Astrocyte of the spinal cord (primary cell): ENCODE measurements at places on chromosomes 3 and 15.

GRCh38 chr3:4950948-4951347 is 28.3 kb upstream of the BHLHE40 start:
- DNase-seq = no peak

DNA sequence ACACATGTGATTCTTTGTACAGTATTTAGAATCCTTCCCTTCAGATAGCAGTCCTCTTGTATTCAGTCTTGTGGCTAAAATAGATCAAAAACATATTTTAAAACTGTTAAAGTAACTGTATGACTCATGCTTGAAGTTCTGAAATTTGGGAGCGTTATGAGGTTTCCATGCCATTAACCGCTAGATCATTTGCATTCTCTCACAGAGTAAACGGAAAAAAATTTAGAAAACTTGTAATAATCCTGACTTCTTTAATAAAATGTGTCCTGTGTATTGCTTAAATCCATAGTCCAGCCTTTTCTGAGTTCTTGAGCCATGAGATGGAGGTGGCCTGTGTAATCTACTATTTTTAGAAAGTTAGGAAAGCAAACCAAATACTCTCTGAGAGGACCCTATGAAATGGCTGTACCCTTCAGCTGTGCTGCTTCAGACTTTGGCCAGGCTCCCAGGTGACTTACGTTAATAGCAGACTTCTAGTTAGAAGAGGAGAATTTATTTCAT is 33.8 kb downstream of the MBNL1 start:
- DNase-seq = peak; percentile 89

- no peak for DNase-seq
Measured at GRCh38 chr3:107562969-107563529, 40.3 kb downstream of the BBX start.

DNA sequence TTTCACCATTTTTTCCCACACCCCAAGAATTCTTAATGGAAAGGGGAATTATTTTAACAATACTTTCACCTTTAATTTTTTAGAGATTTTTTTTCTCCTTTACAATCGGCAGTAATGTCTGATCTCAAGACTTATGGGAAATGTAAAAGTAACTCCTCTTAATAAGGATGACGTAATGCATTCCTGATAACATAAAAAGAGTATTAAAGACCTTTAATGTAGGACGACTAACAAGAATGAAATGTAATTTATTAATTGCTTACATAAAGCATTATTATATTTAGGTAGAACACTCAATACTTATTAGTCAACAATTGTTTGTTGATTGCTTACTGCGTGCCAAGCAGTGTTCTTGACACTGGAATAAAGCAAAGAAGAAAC is 416.8 kb upstream of the NAALADL2 start:
- DNase-seq = no peak

DNA sequence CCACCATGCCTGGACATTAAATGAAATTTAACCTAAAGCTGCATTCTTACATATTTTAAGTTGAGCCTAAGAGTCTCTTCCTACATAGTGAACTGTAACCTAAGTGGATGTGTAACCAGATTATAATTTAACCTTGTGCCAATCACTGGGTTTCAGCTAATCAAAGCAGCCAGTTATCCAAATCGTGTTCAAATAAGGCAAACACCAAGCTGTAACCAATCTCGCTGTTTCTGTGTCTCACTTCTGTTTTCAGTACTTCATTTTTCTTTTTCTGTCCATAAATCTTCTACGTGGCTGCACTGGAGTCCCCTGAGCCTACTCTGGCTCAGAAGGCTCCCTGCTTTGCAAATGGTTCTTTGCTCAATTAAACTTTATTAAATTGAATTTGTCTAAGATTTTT is 186.1 kb upstream of the CNTN6 start:
- no peak for DNase-seq

DNA sequence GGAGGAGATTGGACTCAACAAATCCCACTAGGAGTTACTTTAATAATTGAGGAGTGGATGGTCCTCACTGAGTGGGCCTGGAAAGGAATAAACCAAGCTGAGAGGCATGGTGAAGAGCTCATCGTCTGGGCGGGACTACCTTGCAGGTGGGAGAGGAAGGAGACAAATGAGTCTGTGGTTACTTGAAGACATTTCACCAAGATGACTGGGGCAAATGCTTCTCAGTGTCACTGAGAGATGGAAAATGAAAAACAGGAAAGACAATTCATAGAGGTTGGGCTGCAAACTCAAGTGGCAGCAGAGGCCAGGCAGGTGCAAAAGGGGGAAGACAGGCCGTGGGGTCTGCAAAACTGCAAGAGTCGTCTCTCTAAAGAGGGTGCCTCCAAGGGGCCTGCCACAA is 1.5 kb upstream of the ARHGAP31 start:
- no peak for DNase-seq

- no peak for DNase-seq
Measured at GRCh38 chr3:139296141-139296718, 47.6 kb upstream of the MRPS22 start.

GRCh38 chr3:46936733-46937250 is 39.8 kb downstream of the CCDC12 start:
- peak; percentile 9 for DNase-seq

DNA sequence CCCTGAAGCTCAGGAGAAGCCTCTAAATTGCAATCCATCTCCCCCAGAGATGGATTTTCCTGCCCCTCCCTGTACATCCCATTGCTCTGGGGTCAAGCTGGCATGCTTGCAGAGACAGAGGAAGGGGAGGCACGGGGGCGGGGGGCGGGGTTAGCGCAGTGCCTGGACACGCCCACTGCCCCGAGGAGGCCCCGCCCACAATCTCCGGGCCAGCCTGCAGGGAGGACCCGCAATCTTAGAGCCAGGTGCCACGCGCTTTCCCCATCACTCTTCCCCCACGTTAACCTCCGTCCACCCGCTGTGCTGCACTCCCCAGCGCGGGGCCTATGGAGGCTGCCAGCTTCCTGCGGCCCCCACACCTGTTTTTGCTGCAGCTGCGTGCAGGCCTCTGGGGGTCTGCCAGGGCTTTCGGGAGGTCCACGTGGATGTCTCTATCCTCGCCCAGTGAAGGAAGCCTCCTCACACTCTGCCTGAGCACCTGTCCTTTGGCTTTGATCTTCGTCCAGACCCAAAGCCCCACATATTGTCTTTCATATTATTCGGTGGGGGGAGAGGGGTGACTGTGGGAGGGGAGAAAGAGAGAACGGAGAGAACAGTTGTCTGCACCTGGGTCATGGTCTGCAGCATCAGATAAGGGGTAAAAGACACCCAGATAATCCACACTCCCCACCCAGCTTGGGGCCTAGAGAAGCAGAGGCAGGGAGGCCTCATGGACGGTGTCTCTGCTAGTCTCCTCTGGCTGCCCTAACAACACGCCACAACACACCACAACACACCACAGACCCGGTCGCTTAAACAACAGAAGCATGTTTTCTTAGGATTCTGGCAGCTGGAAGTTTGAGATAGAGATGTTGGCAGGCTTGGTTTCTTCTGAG is 118.0 kb upstream of the MEF2A start:
- DNase-seq = no peak

DNA sequence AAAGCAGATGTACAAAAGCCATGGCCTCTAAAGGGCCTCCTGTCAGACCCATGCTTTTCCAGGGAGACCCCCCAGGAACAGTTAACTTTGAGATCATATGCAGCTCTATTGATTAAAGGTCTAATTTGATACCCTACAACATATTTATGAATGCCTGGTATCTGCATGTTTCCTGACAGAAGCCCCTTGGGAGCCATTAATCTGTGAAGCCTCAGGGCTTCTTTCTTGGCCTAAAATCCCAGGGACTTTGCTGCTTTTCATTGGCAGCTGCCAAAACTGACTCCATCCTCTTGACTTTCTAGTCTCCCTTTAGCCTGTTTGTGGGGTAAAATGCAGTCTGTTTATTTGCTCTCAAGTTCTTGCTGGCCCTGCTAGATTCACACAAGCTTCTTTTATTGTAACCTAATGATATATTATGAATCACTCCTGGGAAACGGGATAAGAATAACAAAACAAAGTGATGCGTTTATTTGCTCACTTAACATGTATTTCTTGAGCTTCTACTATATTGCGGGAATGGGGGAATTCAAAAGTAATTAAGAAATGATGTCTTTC is 257.0 kb downstream of the LSAMP start:
- peak; percentile 52 for DNase-seq

DNA sequence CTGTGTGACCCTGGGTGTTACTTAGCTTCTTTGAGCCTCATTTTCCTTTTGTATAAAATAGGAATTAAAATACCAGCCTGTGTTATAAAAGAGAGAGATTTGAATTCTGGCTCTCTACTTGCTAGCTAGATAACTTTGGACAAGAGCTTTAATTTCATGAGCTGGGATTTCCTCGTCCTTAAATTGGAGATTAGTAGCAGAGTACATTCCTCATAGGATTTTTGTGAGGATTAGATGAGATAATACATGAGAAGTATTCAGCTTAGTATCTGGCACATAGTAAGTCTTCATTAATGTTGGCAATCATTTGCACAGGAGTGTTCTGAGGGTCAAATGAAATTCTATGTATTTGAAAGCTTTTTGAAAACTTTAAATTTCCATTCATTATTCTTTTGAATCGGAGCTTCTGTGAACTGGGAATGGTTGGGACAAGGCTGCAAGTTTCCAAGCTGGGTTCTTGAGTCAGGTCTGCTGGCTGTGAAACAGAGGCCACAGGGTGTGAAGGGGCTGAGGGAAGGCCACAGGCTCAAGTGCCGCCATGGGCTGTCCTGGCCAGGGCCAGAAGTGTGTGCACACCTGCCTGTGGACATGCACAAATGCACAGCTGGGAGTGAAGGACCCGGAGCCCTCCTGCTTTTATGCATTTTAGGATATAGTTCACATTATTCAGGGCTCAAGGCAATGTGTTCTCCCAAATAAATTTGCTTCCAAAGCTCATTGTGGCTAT is 17.2 kb downstream of the ALPK3 start:
- no peak for DNase-seq

DNA sequence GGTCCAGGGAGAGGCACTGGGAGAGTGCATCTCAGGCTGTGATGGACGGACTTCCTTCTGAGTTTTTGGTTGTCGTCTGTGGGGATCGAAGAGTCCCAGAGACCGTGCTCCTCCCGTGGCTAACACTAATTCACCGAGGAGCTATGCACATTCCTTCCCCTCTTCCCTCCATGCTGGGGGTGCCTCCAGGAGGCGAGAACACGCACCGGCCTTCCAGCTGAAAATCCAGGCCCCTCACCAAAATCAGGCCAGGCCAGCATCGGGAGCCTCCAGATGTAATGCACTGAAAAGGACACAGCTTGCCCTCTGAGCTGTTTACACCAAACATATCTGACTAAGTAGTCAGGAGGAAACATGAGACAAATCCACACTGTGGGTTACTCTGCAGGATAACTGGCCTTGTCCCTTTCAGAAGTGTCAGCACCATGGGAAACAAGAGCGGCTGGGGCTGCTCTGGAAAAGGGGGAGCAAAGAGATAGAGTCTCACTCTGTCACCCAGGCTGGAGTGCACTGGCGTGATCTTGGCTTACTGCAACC is 5.5 kb downstream of the RNU5B-1 start:
- no peak for DNase-seq

DNA sequence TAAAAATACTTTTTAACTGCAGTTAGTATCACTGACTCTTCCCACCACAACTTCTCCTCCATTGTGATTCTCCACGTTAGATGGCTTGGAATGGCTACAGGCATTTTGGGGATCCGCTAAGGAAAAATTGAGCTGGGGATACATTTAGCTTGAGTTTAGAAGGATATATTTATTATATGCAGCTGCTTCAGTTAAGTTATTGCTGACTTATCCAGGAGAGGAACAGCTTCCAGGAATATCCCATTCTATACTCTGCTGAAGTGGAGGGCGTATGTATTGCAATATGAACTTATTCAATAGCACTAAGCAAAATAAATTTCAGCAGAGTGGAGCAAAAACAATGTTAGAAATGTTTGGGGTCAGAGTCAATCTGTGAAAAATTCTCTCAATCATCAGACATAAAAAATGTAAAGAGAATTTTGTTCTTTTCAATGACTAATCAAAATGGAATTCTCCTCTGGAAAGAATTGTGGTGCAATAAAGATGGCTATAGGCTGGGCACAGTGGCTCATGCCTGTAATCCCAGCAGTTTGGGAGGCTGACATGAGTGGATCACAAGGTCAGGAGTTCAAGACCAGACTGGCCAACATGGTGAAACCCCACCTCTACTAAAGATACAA is 84.7 kb downstream of the NCEH1 start:
- peak; percentile 68 for DNase-seq

DNA sequence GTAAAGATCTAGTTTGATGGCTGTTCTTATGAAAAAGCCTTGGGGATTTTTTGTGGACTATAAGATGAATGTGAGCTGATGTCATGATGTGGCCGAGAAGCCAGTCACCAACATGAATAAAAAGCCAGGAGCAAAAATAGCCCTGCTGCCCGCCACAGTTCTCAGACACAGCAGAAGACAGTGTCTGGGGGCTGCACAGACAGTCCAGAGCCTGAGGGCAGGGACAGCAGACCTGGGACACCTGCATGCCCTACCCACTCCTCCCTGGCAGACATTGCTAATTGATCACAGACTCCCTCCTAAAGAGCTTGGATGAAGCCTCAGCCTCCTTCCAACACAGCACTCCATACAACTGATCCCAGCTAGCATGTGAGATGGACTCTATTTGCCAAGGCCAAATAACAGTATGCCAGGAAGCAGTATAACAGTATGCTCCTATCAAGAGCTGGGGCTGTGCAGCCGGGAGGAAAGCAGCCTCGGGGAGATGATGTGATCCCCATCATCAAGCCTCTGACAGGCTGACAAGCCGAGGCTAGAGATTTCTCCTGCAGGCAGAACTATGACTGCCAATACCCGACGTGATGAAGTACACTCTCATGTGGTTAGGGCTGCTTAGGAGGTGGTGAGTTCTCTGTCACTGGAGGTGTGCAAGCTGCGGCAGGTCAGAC is 105.4 kb upstream of the RPL32 start:
- peak; percentile 17 for DNase-seq

DNA sequence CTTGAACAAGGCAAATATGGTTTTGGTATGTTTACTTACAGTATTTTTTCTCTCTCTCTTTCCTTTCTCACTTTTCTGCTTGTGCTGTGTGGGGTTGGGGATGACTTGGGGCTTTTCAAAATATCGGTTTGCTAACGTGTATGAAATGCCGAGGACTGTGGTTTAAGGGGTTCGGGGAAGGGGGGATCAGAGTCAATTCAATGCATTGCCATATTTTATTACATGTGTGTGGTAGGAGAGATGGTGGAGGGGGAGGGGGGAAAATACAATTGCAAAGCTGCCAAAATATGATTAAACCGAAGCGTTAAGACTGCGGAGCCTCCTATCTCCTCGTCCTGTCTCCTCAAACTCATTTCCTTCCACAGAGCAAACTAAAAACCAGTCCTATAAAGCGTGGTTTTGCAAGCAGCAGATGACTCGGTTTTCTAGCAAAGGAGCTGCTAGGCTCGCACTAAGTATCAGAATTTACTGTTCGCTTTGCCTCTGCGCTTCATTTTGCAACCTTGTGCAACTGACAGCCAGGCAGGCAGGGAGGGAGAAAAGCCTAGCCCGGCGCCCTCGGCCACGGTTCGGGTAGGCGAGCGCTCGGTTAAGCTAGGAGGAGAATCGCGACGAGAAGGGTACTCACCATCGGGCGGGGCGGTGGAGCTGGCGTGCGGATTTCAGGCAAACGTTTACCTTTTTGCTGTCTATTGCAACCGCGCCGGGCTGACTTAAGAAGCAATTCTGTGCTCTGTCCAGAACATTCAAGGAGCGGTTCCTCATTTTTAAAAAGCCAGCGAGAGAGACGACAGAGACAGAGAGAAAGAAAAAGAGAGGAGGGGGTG is 4.0 kb upstream of the NR2F2 start:
- DNase-seq = peak; percentile 67

GRCh38 chr15:58303236-58303635 is 128.6 kb upstream of the LIPC start:
- DNase-seq = no peak
